Breast epithelium (tissue), 4 donors: ENCODE measurements at places on chromosomes 3 and 15. TPM values are rescaled to one million over a fixed set of nuclear protein-coding genes. Genes with fewer than 3 reads are reported as not detected.
A peak's percentile ranks its signal among the peaks of the same experiment; 100 is the strongest.

The TP63 gene
- total RNA-seq = 20.0 TPM

DNA sequence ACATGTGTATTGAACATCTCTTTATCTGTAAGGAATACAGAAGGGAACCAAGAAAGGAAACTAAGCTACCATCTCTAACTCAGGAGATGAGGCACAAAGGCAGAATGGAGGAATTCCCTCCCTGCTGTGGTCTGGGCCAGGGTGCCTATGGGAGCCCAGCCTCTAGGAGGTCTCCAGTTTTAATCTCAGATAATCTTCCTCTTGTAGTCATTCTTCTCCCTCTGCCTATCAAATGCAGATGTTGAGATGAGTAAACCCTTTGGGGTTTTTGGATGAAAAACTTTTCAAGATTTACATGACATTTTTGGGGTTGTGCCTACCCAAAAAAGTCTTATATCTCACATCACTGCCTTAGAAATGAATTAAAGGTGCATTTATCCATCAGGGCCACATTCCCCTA is 23.3 kb downstream of the SCG5 start:
- H3K27ac ChIP-seq = no peak overlapping the region
- no peaks in the 10 kb centered on the region for H3K36me3 ChIP-seq
- H3K4me1 ChIP-seq = no peaks in the 10 kb centered on the region
- H3K4me3 ChIP-seq = no peak overlapping the region
- no peaks in the 10 kb centered on the region for H3K27me3 ChIP-seq

The CCR9 gene
- total RNA-seq = not detected

DNA sequence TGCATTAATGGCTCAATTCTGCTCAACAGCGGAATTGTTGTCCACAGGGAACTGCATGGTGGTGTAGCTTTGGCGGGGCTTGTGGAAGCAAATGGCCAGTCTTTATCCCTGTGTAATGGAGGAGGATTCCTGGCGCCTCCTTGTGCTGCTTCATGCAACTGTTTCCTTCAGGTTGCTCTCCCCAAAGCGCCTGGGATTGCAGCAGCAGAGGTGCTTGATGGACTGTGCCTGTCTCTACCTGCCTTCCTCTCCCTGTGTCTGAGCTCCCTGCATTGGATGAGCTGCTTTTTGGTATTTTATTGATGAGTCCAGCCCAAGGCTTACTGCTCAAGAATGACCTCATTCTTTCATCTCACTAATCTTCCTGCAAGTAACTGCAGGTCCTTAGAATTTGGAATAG is 72.9 kb upstream of the NDN start:
- H3K27ac ChIP-seq = no peak overlapping the region
- no peaks in the 10 kb centered on the region for H3K4me1 ChIP-seq
- no peak for DNase-seq
- H3K36me3 ChIP-seq = no peaks in the 10 kb centered on the region

- DNase-seq = no peak
- H3K4me3 ChIP-seq = no peak overlapping the region
- H3K27me3 ChIP-seq = no peaks in the 10 kb centered on the region
- no peaks in the 10 kb centered on the region for H3K36me3 ChIP-seq
Observed at GRCh38 chr15:57495554-57496165, 96.0 kb upstream of the MYZAP start.

The SPINK8 gene
- total RNA-seq = not detected

The TMEM266 gene
- not detected for total RNA-seq

DNA sequence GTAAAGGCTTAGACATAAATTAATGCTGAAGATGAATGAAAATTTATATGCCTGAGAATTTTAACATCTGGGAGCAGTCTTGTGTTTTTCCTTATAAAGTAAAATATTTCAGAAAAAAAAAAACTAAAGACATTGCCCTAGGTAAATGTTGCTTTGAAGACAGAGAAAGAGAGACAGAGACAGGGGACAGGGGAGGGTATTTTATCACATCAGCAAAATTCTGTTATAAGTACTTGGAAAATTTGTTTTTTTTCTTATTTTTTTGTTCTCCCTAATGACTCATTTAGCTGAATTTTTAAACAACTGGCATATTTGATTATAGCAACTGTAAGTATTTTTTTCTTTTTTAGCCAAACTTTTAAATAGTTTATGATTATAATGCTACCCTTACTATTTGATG is 1540.6 kb upstream of the GBE1 start:
- H3K27ac ChIP-seq = no peak overlapping the region
- no peak for DNase-seq
- H3K36me3 ChIP-seq = no peaks in the 10 kb centered on the region
- no peak overlapping the region for H3K4me3 ChIP-seq
- no peaks in the 10 kb centered on the region for H3K4me1 ChIP-seq

DNA sequence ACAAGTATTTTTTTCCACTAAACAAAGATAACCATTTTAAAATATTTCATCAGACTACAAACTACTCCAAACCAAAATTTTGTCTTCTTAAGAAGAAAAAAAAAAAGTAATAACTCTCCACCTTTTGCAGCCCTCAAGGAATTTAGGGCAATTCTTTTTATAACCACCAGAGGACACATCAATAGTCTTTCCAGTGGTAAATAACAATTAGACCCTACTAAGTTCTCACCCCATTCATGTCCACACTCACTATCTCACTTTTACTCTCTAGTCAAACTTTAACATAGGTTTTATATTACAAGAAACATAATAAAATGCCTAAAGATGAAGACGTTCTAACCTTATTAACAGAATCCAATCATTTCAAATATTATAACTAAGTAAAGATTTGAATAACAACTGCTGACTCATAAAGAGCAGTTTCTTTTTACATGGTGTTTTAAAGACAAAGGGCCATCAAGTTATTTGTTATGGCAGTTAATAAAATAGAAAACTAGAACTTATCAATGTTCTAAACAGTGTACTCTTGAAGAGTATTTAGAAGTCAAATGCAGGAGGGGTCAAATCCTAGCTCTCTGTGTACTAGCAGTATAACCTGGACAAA is 33.0 kb downstream of the CCDC39 start:
- no peak for DNase-seq
- no peak overlapping the region for H3K27ac ChIP-seq
- no peaks in the 10 kb centered on the region for H3K4me1 ChIP-seq
- H3K36me3 ChIP-seq = no peaks in the 10 kb centered on the region
- no peak overlapping the region for H3K4me3 ChIP-seq
- H3K27me3 ChIP-seq = no peaks in the 10 kb centered on the region

DNA sequence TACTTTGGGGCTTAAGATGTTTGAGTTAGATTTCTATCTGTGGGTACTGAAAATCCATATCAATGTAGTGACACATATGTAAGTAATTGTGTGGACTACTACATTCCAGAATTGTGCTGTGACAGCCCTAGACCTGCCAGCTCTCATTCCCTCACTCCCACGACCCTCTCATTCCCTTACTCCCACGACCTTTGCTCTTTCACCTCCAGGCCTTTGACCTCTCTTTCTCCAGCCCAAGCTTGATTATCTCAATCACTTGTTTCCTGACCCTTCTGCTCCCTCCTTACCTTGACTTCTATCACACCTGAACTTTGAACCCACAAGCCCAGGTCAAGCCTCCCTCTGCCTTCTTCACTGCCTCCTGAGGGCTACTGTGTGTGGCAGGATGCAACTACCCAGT is 3.6 kb upstream of the RUVBL1 start:
- H3K4me3 ChIP-seq = no peak overlapping the region
- H3K36me3 ChIP-seq = no peaks in the 10 kb centered on the region
- no peaks in the 10 kb centered on the region for H3K4me1 ChIP-seq
- H3K27ac ChIP-seq = no peak overlapping the region
- DNase-seq = no peak

The NR2E3 gene
- total RNA-seq = not detected

DNA sequence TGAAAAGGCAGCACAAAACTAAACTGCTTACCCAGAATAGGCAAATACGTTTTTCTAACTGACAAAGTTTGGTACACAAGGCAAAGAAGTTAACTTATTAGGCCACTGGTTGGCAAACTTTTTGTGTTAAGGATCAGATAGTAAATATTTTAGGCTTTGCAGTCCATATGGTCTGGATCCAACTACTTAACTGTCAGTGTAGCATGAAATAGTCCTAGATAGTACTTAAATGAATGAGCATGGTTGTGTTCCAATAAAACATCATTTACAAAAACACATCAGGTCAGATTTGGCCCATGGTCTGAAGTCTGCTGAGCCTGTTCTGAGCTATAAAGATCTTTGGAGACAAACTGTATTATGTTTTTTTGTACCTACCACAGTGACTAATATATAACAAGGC is 136.9 kb downstream of the PCCB start:
- no peaks in the 10 kb centered on the region for H3K27me3 ChIP-seq
- H3K4me1 ChIP-seq = no peaks in the 10 kb centered on the region
- no peak for DNase-seq
- no peak overlapping the region for H3K4me3 ChIP-seq

DNA sequence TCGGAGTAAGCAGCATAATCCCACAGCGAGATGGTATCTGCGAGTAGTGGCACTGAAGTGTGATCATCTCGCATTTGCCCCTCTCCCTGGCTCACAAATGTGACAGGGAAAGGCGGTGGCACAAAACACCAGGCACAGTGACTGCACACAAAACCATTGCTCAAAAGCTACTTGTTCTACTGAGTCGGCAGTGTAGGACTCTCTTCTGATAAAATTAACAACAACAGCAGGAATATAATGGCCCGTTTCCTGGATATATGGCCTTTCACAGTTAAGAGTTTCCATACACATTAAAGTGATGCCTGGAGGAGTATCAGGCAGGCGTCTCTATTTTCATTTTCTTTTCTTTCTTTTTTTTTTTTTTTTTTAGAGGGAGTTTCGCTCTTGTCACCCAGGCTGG is 69.0 kb downstream of the MYO1E start:
- H3K4me1 ChIP-seq = no peaks in the 10 kb centered on the region
- no peak overlapping the region for H3K27ac ChIP-seq
- no peak for DNase-seq
- H3K4me3 ChIP-seq = no peak overlapping the region

DNA sequence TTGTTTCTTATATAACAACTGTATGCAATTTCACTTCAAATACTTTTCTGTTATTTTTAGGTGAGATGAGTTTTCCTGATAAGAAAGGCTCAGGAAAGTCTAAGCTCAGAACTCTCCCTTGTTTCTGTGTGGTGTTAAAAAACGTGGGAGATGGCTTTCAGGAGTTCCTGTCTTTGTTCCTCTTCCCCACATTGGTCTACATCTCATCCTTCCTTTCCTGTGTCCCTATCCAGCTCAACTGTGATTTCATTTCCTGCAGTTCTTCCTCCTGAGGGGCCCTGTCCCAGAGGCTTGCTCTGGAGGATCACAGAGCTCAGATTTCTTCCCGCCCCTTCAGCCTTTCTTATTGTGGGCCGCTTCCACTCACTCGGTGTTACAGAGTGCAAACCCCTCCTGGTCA is 11.2 kb downstream of the SEC13 start:
- no peaks in the 10 kb centered on the region for H3K4me1 ChIP-seq
- no peak for DNase-seq
- H3K27ac ChIP-seq = no peak overlapping the region
- peaks cover 22% of the 10 kb centered on the region for H3K36me3 ChIP-seq
- H3K4me3 ChIP-seq = no peak overlapping the region

The CCK gene
- total RNA-seq = not detected

DNA sequence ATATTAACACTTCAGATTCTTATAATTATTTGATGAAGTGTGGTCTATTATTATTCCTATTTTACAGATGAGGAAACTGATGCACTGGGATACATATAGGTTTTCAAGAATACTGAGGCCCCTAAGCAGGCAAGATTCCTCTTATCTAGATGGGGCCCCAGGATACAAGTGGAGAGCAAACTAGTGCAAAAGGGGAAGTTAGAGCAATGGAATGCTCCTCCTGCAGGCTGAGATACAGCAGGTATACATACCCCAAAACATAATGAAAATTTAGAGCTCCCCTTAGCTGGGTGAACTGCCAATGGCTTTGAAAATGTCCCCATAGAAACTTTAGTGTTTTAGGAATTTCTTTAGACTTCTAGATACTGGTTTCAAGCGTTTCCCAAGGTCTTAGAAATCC is 247.1 kb downstream of the CHST2 start:
- no peak overlapping the region for H3K27ac ChIP-seq
- H3K4me1 ChIP-seq = no peaks in the 10 kb centered on the region
- H3K27me3 ChIP-seq = no peaks in the 10 kb centered on the region
- no peak for DNase-seq

GRCh38 chr3:99084826-99085225 is 183.3 kb upstream of the DCBLD2 start:
- no peak overlapping the region for H3K27ac ChIP-seq
- no peaks in the 10 kb centered on the region for H3K4me1 ChIP-seq
- H3K4me3 ChIP-seq = no peak overlapping the region
- no peak for DNase-seq
- no peaks in the 10 kb centered on the region for H3K36me3 ChIP-seq
- H3K27me3 ChIP-seq = no peaks in the 10 kb centered on the region

GRCh38 chr3:124064050-124064449 is 72.1 kb upstream of the ROPN1 start:
- peaks cover 3% of the 10 kb centered on the region for H3K4me1 ChIP-seq
- H3K27me3 ChIP-seq = no peaks in the 10 kb centered on the region
- H3K36me3 ChIP-seq = no peaks in the 10 kb centered on the region
- DNase-seq = no peak

DNA sequence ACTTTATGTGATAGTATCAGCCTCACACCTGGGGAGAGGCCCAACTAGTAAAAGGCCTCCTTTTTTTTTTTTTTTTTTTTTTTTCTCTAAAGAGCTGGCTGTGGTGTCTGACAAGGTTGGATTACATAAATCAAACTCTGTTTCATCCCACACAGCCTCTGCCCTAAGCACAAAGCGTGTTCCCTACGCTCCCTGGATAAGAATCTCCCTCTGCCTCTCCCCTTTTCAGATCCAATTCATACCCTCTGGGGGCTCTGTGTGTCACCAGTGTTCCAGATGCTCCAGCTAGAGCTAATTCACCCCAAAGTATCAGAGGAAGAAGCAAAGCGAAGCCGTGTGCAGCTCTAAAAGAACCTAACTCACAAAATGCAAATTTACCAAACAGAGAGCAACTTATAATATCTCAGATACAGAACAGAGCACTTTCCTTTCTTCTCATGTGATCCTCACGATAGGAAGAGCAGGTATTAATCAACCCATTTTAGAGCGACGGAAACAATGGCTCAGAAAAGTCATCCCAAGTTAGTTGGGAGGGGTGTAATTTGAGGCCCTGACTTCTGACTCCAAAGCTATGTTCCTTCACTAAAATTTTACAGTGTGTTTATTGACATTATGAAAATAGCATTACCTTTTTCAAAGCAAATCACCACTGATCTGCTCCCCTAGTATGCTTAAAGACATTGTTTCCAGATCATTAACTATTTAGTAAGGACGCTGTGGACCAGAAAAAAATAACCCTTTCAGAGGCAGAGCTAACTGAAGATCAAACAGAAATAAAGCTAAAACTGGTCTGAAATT is 12.4 kb downstream of the BMF start:
- H3K27ac ChIP-seq = peak overlapping the region; percentile 12
- H3K4me3 ChIP-seq = no peak overlapping the region
- peaks cover 24% of the 10 kb centered on the region for H3K4me1 ChIP-seq
- no peak for DNase-seq
- no peaks in the 10 kb centered on the region for H3K36me3 ChIP-seq

- no peak overlapping the region for H3K27ac ChIP-seq
- H3K4me3 ChIP-seq = no peak overlapping the region
- no peak for DNase-seq
Observed at GRCh38 chr3:30775040-30775439, 119.4 kb downstream of the GADL1 start.
